ENCODE measurements at places on chromosomes 13 and 19.

- H3K36me3 ChIP-seq, result no peaks in the 10 kb centered on the region
- no peaks in the 10 kb centered on the region for H3K27me3 ChIP-seq
- H3K27ac ChIP-seq, result no peak overlapping the region
These were observed 225.2 kb upstream of the TSHZ3 start for GRCh38 chr19:31574251-31574973.

DNA sequence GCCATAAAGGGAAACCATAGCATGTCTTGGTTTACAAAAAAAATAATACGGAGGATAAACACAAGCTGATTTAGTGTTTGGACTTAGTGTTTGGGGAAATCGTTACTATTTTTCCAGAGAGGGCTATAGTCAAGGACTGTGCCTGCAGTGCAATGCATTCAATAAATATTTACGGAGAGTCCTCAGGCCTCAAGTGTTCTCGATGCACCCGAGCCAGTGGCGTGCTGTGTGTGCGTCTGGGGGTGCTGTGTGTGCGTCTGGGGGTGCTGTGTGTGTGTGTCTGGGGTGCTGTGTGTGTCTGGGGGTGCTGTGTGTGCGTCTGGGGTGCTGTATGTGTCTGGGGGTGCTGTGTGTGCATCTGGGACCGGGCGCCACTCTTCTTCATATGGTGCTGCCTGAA is 71.7 kb upstream of the GTF3A start:
- no peak overlapping the region for H3K4me3 ChIP-seq
- no peak overlapping the region for H3K27ac ChIP-seq
- no peak for DNase-seq
- H3K27me3 ChIP-seq, result no peaks in the 10 kb centered on the region
- H3K36me3 ChIP-seq, result no peaks in the 10 kb centered on the region

DNA sequence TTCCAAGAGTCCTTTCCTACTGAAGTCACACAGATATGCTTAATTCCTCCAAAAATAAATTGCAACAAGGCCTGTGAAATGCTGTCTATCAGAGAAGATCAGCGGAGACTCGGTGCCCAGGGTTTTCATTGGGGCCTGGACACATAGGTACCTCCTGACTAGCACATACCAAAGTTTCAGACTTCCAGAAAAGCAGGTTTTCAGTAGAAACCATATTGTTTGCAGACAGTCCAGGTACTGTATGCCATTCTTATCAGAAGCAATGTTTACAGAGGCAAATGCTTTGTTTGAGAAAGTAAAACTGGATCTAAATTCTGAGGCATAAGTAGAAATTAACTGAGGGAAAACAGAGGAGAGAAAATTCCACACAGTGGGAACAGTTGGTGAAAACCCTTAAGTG is 12.8 kb downstream of the ZNF229 start:
- H3K27ac ChIP-seq, result no peak overlapping the region
- no peaks in the 10 kb centered on the region for H3K27me3 ChIP-seq
- DNase-seq, result no peak
- peaks cover 66% of the 10 kb centered on the region for H3K36me3 ChIP-seq
- no peaks in the 10 kb centered on the region for H3K4me1 ChIP-seq

DNA sequence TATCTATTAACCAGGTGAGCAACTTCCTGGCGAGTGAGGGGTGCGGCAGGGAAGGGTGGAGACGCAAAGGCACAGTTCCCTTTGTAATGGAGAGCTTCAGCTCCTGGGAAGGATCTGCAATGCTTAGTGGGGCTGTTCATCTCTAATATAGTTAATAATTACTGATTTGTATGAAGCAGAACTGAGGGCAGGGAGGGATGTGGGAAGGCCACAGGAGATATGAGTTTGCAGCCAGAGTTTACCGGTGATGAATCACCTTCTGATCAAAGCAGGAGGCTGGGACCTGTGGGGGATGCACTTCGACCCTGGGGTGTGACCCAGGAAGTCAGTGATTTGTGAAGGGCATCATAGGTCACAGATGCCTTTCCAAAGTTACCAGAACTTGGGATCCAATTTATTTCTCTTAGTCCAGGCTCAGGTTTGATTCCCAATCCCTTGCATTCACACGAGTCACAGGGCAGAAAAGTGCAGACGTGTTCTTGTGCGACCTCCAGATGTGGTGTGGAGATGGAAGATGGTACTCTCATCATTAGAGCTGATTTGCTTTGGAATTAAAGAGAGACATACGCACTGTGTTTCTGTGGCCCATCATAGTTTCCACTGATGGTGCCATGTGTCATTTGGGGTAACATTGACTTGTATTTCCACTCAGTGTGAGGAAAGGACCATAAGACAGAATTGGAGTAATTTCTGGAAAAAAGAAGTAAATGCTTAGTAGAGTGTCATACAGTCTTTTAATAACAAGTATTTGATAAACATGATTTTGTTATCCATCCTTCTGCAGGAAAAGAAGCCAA is 55.0 kb downstream of the LRCH1 start:
- H3K36me3 ChIP-seq, result no peaks in the 10 kb centered on the region
- H3K4me3 ChIP-seq, result no peak overlapping the region
- no peaks in the 10 kb centered on the region for H3K27me3 ChIP-seq
- H3K4me1 ChIP-seq, result no peaks in the 10 kb centered on the region

GRCh38 chr13:49840266-49840665 is 47.8 kb upstream of the KPNA3 start:
- no peak overlapping the region for H3K4me3 ChIP-seq
- H3K27ac ChIP-seq, result no peak overlapping the region
- H3K27me3 ChIP-seq, result no peaks in the 10 kb centered on the region
- no peaks in the 10 kb centered on the region for H3K36me3 ChIP-seq
- no peaks in the 10 kb centered on the region for H3K4me1 ChIP-seq
- DNase-seq, result no peak

- DNase-seq, result peak; percentile 73
- no peak overlapping the region for H3K27ac ChIP-seq
- H3K4me3 ChIP-seq, result no peak overlapping the region
- H3K36me3 ChIP-seq, result no peaks in the 10 kb centered on the region
- H3K4me1 ChIP-seq, result peaks cover 10% of the 10 kb centered on the region
These were observed 11.6 kb upstream of the OR1M1 start for GRCh38 chr19:9075064-9075949.

DNA sequence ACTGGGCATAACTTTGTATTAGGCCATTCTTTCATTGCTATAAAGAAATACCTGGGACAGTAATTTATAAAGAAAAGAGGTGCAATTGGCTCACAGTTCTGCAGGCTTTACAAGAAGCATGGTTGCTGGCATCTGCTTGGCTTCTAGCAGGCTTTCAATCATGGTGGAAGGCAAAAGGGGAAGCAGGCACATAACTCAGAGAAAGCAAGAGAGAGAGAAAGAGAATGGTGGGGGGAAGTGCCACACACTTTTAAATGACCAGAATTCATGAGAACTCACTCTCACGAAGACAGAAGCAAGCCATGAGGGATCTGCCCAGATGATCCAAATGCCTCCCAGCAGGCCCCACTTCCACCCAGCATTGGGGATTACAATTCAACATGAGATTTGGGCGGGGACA is 179.7 kb downstream of the SPRY2 start:
- H3K4me1 ChIP-seq, result no peaks in the 10 kb centered on the region
- DNase-seq, result no peak
- no peak overlapping the region for H3K27ac ChIP-seq

GRCh38 chr19:13461536-13461935 is 44.7 kb downstream of the CACNA1A start:
- H3K27ac ChIP-seq, result no peak overlapping the region
- no peaks in the 10 kb centered on the region for H3K27me3 ChIP-seq
- no peaks in the 10 kb centered on the region for H3K4me1 ChIP-seq
- no peak overlapping the region for H3K4me3 ChIP-seq

DNA sequence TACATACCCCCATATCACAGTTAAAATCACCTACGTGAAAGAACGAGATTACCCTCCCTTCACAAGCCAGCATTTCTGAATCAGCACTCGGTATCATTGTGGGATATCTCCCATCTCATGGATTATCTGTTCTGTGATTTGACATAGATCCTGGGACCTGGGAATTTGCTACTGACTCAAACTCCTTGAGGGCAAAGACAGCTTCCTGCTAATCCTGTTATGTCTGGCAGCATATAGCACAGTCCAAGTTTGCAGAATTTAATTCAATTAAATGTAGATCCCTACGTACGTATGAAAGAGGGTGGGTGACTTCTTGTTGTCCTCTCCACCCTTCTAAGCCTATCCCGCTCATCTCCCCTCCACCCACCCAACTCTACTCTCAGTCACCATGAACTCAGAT is 476.5 kb downstream of the KLF5 start:
- no peak overlapping the region for H3K27ac ChIP-seq
- H3K36me3 ChIP-seq, result no peaks in the 10 kb centered on the region
- DNase-seq, result no peak
- no peaks in the 10 kb centered on the region for H3K27me3 ChIP-seq

DNA sequence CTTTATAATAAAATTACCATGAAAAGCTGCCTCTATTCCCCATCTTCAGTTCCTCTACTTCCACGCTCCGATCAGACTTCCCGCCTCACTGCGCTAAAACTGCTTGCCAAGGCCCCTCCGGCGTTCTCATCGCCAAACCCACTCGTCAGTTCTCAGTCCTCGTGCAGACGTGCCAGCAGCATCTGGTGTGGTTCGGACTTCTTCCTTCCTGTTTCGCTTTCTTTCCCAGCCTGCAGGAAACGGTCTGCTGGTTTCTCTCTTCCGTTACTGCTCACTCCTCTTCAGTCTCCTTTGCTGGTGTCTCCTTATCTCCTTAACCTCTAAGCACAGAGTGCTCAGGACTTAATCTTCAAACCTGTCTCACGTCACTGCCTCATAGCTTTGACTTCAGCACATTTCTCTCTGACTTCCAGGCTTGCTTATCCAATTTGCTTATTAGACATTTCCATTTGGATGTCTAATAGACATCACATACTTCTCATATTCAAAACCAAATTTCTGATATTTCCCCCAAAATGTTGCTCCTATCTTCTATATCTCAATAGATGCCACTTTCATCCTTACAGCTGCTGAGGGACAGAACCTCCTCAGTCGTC is 40.3 kb downstream of the RCBTB2 start:
- H3K4me3 ChIP-seq, result peak overlapping the region; percentile 22
- H3K27ac ChIP-seq, result peak overlapping the region; percentile 70
- peaks cover 16% of the 10 kb centered on the region for H3K4me1 ChIP-seq

DNA sequence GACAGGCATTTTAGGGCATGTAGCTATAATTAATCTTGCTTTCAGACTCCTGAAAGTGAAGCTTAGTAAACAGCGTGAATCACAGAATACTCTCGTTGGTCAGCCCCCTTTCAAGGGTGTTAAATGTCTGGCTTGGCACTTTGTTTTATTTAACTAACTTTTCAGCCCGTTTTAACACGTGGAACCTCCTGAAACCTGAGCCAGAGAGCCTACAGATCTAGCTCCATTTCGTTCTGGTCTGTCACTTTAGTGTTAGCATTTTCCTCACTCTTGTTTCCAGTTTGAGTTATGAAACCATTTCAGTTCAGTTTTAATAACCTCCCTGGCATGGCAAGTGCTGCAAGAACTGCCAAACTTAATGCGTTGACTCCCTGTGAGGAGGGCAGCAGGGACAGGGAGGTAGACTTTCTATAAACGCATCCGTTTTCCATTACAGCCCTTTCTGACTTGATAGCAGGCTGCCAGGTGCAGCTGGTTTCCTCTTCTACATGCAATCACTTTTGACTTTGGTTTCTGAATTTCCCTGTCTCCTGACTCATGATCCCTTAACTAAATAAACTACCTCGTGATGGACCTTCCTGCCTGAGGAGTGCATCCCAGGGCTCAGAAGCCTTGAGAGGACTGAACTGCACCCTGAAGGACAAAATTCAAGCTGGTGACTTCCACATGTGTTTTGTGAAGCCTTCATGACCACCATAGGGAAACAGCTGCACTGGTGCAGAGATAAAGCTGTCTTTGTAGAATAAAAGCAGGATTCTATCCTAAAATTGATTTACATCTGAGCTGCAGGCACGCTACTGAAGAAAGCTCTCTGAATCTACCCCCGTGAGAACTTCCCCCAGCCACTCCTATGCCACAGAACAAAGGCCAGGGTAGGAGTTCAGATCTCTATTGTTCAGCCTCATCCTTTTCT is 192.6 kb downstream of the DLEU7 start:
- no peak overlapping the region for H3K4me3 ChIP-seq
- H3K27ac ChIP-seq, result no peak overlapping the region
- H3K36me3 ChIP-seq, result no peaks in the 10 kb centered on the region
- H3K4me1 ChIP-seq, result no peaks in the 10 kb centered on the region

DNA sequence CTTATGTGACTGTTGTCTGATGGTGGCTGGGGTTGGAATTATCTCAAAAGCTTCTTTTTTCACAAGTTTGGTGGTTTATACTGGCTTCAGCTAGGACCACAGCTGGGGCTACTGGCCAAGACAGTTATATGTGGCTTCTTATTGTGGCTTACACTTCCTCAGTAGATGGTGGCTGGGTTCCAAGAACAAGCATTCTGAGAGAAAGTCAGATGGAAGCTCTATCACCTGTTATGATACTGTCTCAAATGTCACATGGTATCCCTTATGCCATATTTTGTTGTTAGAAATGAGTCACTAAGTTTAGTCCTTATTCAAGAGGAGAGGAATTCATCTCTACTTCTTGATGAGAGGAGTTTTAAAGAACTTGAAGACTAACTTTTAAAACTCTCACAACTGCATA is 41.6 kb downstream of the NDFIP2 start:
- no peak for DNase-seq
- H3K27me3 ChIP-seq, result no peaks in the 10 kb centered on the region
- no peaks in the 10 kb centered on the region for H3K4me1 ChIP-seq
- no peak overlapping the region for H3K4me3 ChIP-seq
- no peak overlapping the region for H3K27ac ChIP-seq
- H3K36me3 ChIP-seq, result peaks cover 21% of the 10 kb centered on the region

GRCh38 chr13:110154410-110154933 is 152.5 kb downstream of the COL4A1 start:
- no peaks in the 10 kb centered on the region for H3K27me3 ChIP-seq
- no peaks in the 10 kb centered on the region for H3K4me1 ChIP-seq
- DNase-seq, result peak; percentile 26
- H3K27ac ChIP-seq, result no peak overlapping the region
- H3K36me3 ChIP-seq, result peaks cover 100% of the 10 kb centered on the region
- no peak overlapping the region for H3K4me3 ChIP-seq

- H3K27ac ChIP-seq, result no peak overlapping the region
- no peaks in the 10 kb centered on the region for H3K27me3 ChIP-seq
- H3K4me1 ChIP-seq, result peaks cover 23% of the 10 kb centered on the region
- H3K36me3 ChIP-seq, result no peaks in the 10 kb centered on the region
These were observed 178.2 kb downstream of the KLF12 start for GRCh38 chr13:73955977-73956500.

GRCh38 chr13:30149248-30149647 is 158.1 kb downstream of the KATNAL1 start:
- H3K36me3 ChIP-seq, result no peaks in the 10 kb centered on the region

DNA sequence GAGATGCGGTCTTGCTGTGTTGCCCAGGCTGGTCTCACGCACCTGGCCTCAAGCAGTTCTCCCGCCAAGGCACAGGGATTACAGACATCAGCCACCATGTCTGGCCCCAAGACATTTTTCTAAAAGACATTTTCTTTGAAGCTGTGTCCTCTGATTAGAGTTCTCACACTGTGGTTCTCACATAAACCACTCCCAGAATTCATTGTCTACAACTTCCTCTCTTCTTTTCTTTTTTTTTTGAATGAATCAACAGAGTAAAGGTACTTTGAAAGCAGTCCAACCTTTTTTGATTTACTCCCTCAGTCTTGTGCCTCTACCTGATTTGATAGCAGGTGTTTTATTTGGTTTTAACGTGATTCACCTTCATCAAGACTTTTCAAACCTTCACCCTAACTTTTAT is 14.3 kb upstream of the SHD start:
- no peak overlapping the region for H3K4me3 ChIP-seq
- no peaks in the 10 kb centered on the region for H3K27me3 ChIP-seq
- H3K4me1 ChIP-seq, result peaks cover 3% of the 10 kb centered on the region
- DNase-seq, result no peak
